ENCODE measurements at places on chromosomes 16 and 17.

- peak; percentile 74 for DNase-seq
Measured at GRCh38 chr17:7281074-7281952, at the start of gene SLC2A4. Gene SLC2A4, plus strand, starts transcription at chr17:7281718. Its CDS starts 217 bp downstream, at chr17:7281935.

DNA sequence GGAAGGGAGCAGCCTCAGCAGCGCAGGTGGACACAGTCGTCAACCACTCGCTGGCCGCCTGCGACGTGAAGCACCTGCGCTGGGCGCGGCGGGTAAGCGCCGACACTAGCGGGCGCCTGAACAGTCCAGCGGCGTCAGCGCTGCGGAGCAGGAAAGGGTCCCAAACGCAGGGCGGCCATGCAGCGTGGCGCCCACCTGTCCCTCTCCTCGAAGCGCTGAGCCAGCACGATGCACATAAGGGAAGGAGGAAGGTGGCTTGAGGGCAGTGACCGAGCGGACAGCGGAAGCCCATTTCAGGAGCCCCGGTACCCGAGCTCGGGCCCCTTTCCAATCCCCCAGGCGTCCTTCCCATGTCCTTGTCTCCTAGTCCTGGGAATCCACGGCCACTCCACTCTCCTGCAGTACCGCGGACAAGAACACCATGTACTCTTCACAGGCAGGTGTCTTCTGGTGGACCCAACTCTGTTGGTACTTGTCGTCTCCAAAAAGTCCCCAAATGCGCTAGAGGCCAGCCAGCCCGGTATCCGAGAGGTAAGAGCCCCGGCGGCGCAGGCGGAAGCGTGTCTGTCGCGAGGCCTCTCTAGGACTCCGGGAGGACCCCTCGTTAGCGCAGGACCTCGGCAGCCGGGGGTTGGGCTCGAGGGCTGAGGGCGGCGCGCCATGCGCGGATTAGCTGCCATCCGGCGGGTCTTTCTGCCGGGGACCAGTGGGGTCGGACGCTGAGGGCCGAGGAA lies 14.4 kb downstream of the ZNF232 start:
- no peak for DNase-seq

DNA sequence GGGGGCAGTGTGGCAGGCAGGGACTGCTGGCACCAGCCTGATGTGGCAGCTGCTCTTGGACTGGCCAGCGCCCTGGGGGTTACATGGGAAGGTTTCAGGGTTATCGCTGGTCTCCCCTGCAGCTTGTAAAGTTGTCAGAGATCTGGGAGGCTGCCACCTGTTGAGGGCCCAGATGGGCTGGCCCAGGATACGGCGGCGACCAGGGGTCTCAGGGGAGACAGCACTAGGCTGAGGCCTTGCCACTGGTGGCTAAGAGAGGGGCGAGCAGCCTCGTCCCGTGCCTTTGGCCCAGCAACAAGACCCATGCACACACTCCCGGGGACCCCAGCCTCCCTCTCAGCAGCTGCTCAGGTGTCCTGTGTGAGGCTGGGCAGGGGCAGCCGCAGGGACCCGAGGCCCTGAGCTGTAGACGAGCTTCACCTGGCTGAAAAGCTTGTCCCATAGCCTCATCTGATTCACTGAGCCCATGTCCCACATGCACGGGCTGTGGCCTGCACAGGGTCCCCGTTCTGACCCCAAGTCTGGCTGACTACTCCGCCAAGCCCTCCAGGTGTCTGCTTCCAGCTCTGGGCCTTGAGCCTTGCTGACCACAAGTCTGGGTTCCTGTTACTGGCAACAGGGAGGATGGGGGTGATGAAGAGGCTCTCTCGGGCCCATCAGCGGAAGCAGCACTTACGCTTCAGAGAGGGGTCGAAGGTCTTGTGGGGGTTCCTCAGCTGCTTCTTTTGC lies 6.2 kb downstream of the DUS1L start:
- no peak for DNase-seq

DNA sequence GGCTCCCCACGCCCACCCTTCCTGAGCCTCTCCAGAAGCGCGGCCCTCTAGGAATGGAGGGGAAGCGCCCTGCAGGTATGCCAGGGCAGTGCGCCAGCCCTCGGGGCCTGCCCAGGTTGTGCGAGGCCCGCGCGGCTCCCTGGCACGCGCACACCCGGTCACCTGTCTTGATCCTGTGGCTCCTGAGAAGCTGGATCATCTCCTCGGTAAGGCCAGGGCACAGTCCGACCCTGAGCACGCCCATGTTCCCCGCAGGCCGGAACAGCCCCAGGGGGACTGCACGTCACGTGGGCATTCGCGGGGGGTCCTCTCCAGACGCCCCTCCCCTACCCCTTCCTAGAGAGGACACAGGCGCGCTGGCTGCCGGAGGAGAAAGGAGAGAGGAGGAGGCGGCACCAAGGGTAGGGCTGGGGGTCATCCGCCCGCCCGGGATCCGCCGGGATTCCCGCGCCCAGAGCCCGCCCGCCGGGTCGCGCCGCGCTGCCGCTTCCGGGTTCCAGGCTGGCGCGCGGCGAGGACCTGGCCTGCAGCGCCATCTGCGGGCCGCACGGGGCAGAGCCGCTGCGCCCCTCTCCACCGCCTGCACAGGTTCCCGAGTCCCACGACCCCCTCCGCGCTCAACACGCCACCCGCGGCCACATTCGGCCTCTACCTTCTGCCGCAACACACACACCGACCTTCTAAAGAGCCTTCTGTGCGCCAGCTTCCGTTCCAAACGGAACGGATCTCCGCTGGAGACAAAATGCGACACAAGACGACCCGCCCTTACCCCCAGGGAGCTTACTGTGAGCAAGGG lies at the start of gene RAD51D:
RAD51D (minus strand) TSS at position 491 of the 796 bp plus-strand sequence; CDS start at position 244, 247 bp downstream.
- peak; percentile 87 for DNase-seq

- DNase-seq, result no peak
Measured at GRCh38 chr17:11645426-11645825, 47.2 kb downstream of the DNAH9 start.

DNA sequence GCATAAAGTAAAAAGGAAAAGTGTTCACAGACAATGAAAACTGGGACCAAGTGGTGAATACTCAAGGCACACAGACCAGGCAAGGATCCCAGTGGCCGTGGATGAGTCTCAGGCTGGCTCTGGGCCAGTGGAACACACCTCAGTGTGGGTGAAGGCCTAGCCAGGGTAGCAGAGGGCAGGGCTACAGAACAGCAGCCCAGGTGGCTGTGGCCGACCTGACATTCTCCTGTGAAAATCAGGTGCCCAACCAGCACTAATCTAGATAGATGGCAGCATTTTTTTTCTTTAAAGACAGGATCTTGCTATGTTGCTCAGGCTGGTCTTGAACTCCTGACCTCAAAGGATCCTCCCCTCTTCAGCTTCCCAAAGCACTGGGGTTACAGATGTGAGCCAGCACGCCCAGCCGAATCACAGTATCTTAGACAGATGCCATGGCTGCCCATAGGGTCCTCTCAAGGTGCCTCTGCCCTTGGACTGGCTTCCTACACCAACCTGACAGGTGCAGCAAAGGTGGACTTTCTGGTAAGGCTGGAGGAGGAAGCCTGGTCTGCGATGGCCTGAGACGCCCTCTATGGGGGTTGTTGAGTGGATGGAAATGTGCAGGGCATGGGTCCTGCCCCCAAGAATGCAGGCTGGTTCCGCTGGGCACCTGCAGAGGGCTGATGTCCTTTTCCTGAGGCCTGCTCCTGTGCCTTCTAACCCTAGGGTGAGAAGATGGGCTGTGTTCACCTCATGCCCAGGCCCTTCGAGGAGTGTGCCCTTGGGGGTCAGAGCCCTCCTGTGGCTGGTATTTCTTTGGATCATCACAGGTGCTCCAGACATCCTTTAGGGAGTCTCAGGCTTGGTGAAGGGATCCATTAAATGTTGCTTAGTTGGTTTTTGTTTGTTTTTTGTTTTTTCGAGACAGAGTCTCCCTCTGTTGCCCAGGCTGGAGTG lies 3.8 kb upstream of the P4HB start:
- no peak for DNase-seq

GRCh38 chr16:48114410-48114809 lies 41.4 kb downstream of the ABCC12 start:
- DNase-seq, result no peak

- no peak for DNase-seq
Measured at GRCh38 chr16:87227296-87227951, 89.8 kb downstream of the C16orf95 start.

GRCh38 chr16:27446721-27447120 lies 44.7 kb downstream of the IL21R start:
- no peak for DNase-seq

- DNase-seq, result no peak
Measured at GRCh38 chr17:35569405-35569804, 8.8 kb upstream of the SLFN14 start.

DNA sequence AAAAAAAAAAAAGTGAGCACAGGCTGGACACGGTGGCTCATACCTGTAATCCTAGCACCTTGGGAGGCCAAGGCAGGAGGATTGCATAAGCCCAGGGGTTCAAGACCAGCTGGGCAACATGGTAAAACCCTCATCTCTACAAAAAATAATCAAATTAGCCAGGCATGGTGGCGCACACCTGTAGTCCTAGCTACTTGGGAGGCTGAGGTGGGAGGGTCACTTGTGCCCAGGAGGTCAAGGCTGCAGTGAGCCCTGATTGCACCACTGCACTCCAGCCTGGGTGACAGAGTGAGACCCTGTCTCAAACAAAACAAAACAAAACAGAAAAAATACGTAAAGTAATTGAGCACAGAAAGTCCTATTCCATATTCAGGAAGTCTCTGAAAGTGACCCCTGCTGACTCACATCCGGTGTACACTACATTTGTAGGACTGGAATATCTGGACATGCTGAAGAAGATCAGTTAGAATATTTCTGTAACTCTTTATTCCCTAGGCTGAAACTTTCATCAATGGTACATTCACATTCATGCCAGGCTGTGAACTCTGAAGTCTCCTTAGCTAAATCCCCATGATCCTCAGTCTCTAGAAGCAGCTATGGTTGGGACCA lies 66.0 kb upstream of the HAS3 start:
- DNase-seq, result no peak

- no peak for DNase-seq
Measured at GRCh38 chr17:19703106-19703827, 13.1 kb downstream of the SLC47A2 start.

DNA sequence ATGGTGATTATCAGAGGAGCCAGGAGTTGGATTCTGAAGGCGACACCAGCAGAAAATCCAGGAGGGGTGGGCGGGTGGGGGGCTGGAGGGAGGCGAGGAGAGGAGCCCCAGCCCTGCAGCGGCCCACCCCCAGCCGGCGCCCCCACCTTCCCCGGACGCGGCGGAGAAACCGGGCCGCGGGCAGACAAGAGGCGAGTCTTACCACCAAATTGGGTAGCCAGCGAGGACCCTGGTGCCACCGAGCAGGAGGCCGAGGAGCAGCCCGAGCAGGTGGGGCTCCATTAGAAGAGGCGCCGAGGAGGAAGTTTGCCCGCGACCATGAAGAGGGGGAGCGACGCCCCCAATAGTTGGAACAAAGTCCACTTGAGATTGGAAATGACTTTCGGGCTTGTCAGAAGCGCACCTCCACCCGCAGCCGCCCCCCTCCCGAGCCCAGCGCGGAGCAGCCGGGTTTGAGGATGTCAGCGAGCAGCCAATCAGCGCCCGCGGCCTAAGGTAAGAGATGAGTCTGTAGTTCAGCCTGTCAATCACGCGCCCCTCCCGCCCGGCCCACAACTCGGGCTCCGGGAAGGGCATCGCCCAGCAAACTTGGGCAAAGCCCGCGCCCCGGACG lies at the start of gene WNT3:
WNT3 (minus strand) TSS at position 377 of the 613 bp plus-strand sequence; CDS start at position 282, 95 bp downstream.
- peak; percentile 13 for DNase-seq

GRCh38 chr17:30237296-30238002 lies 2.0 kb upstream of the SLC6A4 start:
- DNase-seq, result no peak

DNA sequence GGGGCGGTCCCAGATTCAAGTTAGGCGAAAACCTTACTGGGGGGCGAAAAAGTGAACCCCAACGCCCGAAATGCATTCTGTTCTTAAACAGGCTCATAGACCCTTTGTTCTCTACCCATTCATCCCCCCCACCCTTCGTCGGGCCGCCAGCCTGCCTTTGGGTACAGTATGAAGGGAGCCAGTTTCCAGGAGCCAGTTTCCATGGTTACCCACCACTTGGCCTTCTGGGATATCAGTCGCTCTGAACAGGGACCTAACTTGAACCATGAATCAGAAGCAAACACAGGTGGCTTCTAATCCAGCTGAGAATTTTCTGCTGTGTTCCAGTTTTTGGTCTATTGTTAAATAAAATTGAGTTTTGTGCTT lies 532 bp downstream of the DHX40 start:
- DNase-seq, result peak; percentile 85

DNA sequence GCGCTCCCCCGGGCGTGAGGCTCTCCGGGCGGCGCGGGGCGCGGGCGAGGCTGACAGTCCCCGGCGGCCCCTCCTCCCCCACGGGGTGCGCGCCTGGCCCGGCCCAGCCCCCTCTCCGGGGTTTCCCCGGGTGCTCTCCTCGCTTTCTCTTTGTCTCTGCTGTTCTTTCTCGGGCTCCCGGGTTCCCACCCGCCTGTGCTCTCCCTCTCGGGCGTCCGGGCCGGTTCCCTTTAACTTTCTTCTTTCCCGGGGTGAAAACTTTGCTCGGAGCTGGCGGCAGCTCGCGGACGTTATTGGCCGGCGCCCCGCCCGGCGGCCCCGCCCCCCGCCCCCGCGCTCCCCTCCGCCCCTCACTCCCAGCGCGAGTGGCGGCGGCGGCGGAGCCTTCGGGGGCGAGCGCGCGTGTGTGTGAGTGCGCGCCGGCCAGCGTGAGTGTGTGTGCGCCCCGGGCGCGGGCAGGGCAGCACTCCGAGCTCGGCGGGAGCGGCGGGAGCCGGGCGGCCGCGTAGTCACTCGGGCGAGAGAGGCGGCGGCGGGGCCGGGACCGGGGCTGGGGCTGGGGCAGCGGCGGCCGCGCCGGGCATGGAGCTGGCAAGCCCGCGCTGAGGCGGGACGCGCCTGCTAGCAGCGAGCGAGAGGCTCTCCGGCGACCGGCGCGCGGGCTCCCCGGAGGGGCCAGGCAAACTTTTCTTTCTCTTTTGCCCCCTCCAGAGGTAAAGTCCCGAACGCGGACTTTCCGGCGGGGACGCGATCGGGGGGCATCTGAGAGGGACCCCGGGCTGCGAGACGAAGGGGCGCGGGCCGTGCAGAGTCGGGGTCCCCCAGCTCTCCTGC lies at the start of gene NTN1:
NTN1 (plus strand) TSS at position 353 of the 834 bp plus-strand sequence. CDS start 864 bp downstream, outside the sequence.
- DNase-seq, result no peak

DNA sequence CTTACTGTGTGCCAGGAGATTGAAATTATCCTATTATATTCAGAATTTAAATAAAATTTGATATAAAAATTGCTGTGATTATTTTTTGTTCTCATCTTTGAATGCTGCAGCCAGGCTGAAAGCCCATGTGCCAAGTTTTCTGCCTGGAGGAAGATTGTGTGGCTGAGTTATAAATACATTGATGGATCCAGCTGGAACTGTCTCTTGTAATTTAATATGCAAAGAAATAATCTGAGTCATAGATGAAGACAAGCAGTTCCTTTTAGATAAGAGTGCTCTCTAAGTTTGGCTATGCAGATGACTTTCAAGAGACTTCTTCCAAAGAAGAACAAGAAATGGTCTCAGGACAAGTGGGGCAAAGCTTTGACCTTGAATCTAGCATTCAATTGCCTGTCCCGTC lies 871.0 kb downstream of the CDH11 start:
- no peak for DNase-seq

- DNase-seq, result peak; percentile 94
Measured at GRCh38 chr17:58666858-58667267, 25.0 kb downstream of the TEX14 start.

GRCh38 chr17:17206124-17206912 lies at the start of gene PLD6:
Gene PLD6, minus strand, starts transcription at chr17:17206333. Its CDS starts 47 bp downstream, at chr17:17206286.
- DNase-seq, result peak; percentile 61

- no peak for DNase-seq
Measured at GRCh38 chr16:720447-720989, 428 bp upstream of the ANTKMT start.
